ENCODE measurements at places on chromosomes 5 and 9. TPM values are rescaled to one million over a fixed set of nuclear protein-coding genes. Genes with fewer than 3 reads are reported as not detected.

DNA sequence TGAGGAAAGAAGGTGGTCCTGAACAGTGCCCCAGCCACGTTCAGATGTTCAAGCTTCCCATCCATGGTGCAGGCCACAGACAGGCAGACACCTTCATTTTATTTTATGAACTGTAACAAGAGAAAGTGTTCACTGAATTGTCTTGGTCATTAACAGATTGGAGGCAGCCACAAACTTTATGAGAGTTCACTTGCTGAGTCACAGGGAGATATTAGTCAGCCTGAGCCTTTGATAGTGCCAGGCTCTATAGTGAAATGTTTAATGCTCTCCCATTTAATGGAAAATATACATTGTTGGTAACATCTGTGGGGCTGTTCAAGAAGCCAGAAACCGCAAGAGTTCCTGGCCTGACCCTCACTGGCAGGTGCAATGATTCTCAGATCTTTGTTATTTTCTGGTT, 237.0 kb downstream of the TENT4A start:
- DNase-seq, result no peak

DNA sequence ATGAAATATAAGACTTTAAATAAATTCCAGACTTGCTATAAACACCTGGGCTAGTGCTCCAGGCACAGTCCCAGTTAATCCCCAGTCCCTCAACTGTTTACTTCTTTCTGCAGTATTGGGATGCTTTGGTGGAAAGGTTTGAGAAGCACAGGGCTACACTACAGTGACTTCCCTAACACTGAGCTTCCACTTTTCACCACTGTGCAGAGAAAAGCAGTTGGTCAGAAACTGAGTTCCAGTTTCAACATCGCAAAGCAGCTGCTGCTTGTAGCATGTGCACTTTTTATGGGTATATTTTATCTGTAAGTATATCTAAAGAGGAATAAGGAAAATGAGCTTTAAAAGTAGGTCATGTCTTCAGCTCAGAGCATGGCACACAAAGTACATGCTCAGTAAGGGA, 339.7 kb downstream of the NTRK2 start:
- no peak for DNase-seq

DNA sequence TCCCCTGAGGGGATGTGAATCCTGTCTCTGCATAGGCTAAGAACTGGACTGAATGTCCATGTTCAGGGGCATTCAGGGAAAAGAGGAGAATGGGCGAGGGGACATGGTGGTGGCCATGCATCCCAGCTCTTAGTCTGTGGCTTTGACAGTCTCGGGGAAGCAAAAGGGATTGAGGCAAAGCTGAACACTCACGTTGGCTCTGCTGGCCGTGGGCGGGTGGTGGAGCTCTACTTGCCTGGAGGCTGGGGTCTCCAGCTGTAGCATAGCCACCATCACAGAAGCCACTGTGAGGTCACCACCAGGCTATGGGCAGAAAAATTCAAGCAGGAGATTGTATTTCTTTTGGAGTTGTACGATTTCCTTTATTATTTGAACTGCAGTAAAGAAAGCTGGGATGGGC, 4.1 kb downstream of the GARIN3 start:
- DNase-seq, result no peak

GRCh38 chr9:126149661-126150060, 177.0 kb upstream of the MVB12B start:
- peak; percentile 46 for DNase-seq

DNA sequence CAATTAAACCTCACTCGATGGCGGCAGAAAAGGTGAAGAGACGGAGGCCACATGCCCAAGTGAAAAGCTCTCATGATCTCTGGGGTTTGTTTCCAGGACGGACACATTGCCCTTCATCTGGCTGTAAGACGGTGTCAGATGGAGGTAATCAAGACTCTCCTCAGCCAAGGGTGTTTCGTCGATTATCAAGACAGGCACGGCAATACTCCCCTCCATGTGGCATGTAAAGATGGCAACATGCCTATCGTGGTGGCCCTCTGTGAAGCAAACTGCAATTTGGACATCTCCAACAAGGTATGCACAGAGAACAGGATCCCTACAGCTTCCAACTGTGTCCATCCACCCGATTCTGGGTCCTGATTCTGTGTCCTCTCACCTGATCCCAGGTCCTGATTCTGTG, 74.5 kb upstream of the CTSL start:
- no peak for DNase-seq

DNA sequence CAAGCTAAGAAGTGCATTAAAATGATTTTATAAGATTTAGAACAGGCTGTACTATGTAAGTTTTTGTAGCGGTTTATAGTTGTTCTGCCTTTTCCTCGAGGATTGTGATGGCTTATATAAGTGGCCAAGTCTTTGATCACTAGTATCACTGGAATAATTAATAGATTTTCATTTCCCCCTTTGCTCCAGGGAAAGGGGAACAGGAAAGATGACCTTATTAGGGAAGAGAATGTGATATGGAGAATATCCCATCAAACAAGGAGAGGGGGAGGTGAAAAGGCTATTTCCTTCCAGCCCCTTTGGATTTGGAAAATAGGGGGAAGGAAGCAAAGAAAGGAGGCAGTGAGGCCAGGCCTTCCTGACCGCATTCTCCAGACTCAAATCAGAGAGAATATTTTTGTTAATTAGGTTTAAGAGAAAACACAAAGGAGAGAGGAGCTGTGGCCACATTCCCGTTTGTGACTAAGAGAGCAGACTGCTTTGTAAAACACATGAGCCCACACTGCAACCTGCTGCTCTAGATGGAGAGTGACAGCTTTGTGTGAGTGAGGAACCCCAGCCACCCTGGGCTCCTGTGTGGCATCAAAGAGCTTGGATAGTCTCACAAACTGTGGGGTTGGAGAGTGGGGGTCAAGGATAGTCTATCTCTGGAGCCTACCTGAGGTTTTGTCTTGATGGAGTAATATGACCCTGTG, 359.5 kb downstream of the DTWD2 start:
- DNase-seq, result no peak

- no peak for DNase-seq
Measured at GRCh38 chr9:80937645-80938044, 751.7 kb downstream of the TLE1 start.

DNA sequence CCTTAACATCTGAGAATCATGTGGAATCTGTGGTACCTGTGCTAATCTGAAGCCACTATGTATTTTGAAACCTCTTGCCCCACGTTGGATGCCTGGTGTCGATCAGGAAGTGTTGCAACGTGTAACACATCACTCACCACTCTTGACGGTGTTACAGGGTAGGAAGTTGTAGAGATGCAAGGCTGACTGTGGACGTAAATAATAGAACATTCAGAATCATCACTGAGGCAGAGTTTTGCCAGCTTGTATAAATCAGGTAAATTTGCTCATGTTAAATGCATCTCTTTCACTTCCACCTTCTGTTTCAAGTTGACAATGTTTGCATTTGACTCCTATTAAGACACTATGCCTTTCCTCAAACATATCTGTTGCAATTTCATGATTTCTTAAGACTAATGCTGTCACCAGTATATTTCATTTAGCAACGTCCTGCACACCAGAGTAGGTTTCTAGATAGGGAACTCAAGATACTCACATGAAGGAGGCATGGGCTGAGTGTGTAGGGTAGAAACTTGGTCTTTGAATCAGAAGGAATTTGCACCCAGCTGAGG, 38.1 kb downstream of the BASP1 start:
- no peak for DNase-seq

DNA sequence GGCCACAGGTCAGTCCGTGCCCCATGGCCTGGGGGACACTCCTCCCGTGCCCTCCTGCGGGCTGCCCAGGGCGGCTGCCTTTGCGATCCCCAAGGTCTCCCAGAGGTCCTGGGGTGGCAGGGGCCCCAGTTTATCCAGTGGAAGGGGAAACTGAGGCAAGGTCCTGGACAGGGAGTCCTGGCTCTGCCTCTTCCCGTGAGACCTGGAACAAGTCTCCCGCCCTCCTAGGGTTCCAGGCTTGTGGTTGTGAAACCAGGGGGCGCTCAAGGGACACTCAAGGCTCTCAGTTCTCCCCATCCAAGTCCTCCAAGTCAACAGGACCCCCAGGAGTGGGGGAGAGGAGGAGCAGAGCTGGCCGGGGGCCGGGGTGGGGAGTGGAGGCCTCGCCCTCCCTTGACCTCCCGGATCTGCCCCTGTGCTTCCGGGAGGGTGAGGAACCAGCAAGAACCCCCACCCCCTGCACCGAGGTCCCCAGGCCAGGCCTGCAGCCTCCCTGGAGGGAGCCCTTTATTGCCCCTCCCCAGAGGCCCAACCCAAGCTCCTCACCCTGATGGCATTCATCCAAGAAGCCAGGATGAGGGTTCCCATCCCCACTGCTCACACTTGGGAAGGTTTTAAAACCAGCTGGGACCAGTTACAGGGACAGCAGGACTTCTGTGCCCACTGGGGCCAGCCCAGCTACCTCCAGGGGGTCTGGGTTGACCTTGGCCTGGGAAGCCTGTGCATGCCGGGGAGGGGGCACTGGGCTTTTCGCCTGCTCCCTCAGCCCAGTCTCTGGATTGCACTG, 24.7 kb upstream of the TMEM250 start:
- DNase-seq, result no peak

DNA sequence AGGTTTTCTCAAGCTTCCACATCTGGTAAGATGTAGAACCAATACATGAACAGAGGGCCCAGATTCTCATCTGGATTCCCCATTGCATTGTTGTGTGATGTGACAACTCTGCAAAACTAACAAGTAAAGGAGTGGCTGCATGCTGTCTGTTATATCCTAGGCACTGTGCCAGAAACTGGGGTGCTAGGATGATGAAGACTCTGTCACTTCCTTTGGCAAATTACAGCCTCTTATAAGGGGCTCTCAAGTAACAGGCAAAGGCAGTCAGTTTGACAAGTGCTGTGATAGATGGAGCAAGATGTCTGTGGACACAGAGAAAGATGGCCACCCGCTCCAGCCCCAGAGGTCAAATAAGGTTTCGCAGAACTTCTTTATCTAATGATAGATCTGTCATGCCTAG, 115.7 kb downstream of the PAPPA start:
- no peak for DNase-seq

GRCh38 chr5:158464383-158464782, 605.4 kb upstream of the CLINT1 start:
- no peak for DNase-seq

DNA sequence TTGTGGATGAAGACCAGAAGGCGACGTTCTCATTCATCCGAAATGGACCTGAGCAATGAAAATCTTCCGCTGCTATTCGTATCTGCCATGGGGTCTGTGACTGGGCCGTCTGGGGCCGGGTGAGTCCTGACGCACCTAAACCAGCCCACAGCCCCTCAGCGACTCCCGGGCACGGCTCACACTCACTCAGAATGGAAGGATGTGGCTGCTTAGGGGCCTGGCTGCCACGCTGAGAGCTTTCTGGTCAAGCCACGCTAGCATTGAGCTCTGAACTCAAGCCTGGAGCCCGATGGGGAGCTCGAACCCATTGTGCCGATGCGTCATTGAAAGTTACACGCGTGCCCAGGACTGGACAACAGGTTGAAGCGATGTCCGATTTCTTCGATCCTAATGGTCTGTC, 97.8 kb downstream of the MRPL36 start:
- DNase-seq, result no peak

DNA sequence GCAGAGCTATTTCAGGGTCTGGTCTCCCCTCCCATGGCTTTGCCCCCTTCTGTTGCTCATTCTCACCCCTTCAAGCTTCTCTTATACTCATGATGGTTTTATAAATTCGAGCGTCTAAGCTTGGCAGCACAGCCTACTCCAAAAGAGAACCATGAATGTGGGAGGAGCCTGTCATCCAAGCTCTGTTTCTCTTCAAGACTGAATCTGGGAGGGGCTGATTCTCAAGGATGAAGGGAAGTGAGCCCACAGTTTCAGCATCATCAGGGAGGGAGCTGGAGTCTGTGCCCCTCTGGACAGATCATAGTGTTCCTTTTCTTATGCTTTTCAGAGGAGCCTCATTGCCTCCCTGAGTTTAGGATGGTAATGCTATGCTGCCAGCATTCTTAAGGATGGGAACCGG, 168.6 kb downstream of the CFAP90 start:
- DNase-seq, result no peak

GRCh38 chr5:160181965-160182622, 47.2 kb upstream of the FABP6 start:
- no peak for DNase-seq

DNA sequence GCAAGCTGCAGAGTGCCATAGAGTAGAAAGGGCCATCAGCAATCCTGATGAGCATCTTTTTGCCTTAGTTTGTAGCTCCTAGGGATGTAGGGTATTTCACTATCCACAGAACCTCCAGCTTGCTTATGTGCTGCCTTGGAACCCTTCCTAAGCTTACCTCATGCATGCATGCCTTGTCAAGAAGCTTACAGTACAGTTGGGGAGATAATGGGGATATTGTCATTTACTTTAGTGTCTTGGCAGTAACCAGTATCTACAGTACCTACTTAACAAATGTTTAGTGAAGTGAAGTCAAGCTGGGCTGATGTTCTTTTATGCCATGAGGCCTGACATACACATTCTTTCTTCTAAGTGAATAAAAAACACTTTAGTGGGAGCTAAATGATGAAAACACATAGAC, 164.6 kb upstream of the PPP1R2B start:
- DNase-seq, result no peak

- DNase-seq, result peak; percentile 92
Measured at GRCh38 chr5:137753691-137754187, 424 bp downstream of the HNRNPA0 start.

DNA sequence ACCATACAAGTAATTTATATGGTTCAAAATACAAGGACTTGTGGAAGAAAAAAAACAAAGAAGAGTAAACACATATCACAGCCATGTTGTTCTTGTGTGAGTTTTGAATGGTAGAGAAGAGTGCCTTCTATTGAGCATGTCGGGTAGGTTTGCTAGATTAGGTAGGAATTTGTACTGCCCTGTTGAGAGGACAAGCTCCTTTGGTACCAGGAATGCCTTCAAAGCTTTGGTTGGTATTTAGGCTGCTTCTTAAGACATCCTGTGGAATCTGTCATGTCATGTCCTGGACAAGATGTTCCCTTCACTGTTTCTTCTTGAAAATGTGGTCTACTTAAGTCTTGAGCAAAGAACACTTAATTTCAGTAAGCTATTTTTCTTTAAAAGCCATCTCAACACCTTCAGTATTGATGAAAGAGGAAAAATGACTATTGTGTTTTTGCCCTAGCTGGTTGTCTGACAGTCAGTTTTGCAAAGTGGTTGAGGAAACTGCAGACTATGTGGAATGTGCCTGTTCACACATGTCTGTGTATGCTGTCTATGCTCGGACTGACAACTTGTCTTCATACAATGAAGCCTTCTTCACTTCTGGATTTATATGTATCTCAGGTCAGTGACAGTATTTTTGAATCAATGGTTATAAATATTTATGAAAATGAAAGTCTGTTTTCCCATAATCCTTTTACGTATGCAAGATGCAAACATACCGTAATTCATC, 296.9 kb downstream of the ADGRV1 start:
- DNase-seq, result no peak

The NR2F1 gene
- total RNA-seq, result 41.7 TPM

The RIOK2 gene
- 18.3 TPM for total RNA-seq

The IL9 gene
- not detected for total RNA-seq

The SOHLH1 gene
- total RNA-seq, result not detected

The CCNG1 gene
- total RNA-seq, result 101 TPM

The GABRA6 gene
- total RNA-seq, result not detected

The LECT2 gene
- not detected for total RNA-seq

The HAVCR1 gene
- total RNA-seq, result not detected

The PCDHB7 gene
- total RNA-seq, result 2.6 TPM
